ENCODE measurements at places on chromosomes 7 and 10. TPM values are rescaled to one million over a fixed set of nuclear protein-coding genes. Genes with fewer than 3 reads are reported as not detected.

DNA sequence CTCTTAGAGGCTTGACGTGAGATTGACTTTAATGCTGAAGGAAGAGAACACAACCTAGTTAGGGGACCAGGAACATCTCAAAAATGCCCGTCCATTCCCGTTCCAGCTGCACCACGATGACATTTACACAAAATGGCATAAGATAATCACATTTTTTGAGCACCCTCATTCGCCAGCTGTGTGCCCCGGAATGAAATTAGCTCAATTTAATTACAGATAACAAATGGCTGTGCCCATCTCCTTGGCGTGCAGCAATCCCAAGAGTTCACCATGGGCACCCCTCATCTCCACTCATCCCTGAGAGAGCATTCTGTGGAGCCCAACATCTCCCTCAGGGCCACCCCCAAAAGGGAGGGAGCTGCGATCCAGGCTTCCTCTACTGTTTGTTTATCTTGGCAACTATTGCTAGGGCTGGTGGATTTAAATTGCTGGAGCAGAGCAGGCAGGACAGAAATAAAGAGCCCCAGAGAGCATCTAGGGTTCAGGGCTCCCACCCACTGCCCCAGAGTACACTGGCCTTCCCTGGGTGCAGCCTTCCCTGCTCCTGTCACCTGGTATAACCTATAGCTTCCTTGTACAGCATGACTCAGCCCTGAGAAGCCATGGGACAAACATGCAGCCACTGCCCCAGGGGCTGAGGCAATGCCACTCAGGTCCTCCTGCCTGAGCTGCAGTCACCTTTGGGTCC, 263.5 kb downstream of the ZEB1 start:
- H3K4me1 ChIP-seq, result peaks cover 11% of the 10 kb centered on the region
- H3K27ac ChIP-seq, result no peak overlapping the region
- no peak overlapping the region for H3K4me3 ChIP-seq
- DNase-seq, result peak; percentile 11
- H3K27me3 ChIP-seq, result no peaks in the 10 kb centered on the region
- no peaks in the 10 kb centered on the region for H3K36me3 ChIP-seq

Gene AKR1C4
- total RNA-seq, result not detected

GRCh38 chr10:16280595-16280994, 156.2 kb upstream of the PTER start:
- no peaks in the 10 kb centered on the region for H3K4me1 ChIP-seq
- no peak overlapping the region for H3K4me3 ChIP-seq
- no peak for DNase-seq
- no peaks in the 10 kb centered on the region for H3K27me3 ChIP-seq
- no peaks in the 10 kb centered on the region for H3K36me3 ChIP-seq
- no peak overlapping the region for H3K27ac ChIP-seq

Gene TNPO3
- total RNA-seq, result 127 TPM

GRCh38 chr7:155538293-155538692, 8.1 kb downstream of the CNPY1 start:
- no peaks in the 10 kb centered on the region for H3K36me3 ChIP-seq
- peaks cover 36% of the 10 kb centered on the region for H3K27me3 ChIP-seq
- no peak overlapping the region for H3K27ac ChIP-seq

DNA sequence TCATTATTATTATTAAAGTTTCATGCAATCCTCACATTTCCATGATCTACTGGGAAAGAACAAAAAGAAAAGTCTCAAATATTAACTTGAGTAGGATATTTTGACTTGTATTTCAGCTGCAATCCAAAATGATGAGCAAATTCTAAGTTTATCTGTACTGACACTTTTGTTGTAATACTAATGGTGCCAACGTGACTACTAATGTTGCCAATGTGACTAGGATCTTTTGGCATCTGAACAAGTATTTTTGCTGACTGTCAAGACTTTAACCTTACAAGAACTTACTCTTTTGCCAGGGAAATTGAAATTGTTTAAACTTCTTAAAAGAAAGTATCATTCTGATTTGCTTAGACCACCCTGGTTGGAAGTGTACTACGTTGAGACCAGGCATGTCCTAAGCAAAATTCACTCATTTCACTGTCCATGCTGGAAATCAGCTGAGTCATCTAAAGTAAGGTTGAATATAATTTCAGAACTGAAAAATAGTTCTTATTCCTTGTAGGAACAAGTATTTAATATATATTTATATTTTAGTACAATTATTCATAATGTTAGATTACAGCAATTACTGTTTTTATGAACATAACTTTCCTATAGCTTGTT, 78.5 kb upstream of the LYZL1 start:
- no peak overlapping the region for H3K27ac ChIP-seq
- H3K4me3 ChIP-seq, result no peak overlapping the region
- H3K4me1 ChIP-seq, result peaks cover 2% of the 10 kb centered on the region
- H3K36me3 ChIP-seq, result 0 out of 2 replicates have a peak, but pooled peaks cover 8% of the 10 kb centered on the region
- H3K27me3 ChIP-seq, result no peaks in the 10 kb centered on the region

DNA sequence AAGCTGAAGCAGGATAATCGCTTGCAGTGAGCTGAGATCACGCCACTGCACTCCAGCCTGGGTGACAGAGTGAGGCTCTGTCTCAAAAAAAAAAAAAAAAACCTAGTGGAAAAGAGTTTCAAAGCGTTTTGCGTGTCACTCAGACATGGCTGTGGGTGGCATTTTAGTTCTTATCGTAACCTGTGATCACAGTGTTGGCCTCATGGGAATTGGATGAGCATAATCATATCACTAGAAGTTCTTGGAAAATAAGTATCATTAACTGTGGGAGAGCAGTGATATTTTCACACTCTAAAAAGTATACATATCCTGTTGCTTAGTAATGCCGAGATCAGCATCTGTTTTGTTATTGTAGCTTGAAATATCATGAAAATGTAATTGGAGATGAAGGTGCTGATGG, 92.6 kb downstream of the CREM start:
- H3K4me1 ChIP-seq, result no peaks in the 10 kb centered on the region
- no peak for DNase-seq
- H3K27me3 ChIP-seq, result no peaks in the 10 kb centered on the region
- H3K4me3 ChIP-seq, result no peak overlapping the region
- no peaks in the 10 kb centered on the region for H3K36me3 ChIP-seq

DNA sequence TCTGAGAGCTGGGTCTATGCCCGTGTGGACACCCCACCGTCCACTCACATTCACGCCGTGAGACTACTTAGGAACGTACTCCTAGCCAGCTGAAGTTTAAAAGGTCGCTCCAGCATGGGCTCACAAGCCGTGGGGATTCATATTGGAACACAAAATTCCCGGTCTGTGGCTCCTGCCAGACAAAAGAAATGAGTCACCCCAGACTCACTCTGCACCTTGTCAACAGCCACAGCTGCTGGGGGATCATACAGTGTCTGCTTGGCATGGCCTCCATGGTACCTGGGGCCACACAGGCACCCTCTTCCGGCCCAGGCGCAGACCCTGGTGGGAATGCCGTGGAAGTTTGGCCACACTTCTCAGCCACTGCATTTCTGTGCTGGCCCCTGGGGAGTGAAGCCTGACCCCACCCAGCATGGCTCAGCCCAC, 228.4 kb downstream of the DNAJB6 start:
- no peak overlapping the region for H3K27ac ChIP-seq
- no peak for DNase-seq
- no peaks in the 10 kb centered on the region for H3K27me3 ChIP-seq

Gene LIPF
- not detected for total RNA-seq

GRCh38 chr7:88089561-88089960, 130.3 kb downstream of the SRI start:
- no peaks in the 10 kb centered on the region for H3K27me3 ChIP-seq
- DNase-seq, result no peak
- H3K4me1 ChIP-seq, result no peaks in the 10 kb centered on the region
- no peak overlapping the region for H3K4me3 ChIP-seq

DNA sequence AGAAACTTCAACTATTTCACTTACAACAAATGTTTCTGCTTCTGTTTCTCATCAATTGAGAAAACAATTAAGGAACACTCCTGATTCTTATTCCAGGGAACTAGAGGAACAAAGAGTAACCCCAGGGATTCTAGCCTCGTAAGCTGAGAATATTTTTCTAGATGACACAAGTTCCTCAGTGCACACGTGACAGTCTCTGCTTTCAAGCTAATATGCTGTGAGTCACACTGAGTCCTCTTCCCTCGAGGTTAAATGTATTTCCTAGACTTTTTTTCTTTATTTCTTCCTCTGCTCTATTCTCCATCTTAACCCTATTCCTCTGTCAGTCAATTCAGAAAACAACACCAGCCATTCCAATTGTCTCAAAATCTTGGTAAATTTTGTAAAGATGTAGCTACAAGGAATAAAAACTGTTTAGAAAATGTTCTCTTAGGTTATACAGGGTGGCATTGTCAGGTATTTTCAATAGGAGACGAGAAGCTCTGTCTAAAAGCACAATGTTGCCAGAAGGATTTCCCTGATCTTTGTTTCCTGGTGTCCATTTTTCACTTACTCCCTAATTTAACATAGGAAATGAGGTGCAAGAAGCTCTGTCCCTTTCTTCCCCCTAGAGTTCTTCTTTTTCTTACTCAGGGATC, 5.8 kb upstream of the C1GALT1 start:
- H3K4me3 ChIP-seq, result no peak overlapping the region
- H3K4me1 ChIP-seq, result peaks cover 20% of the 10 kb centered on the region
- no peaks in the 10 kb centered on the region for H3K36me3 ChIP-seq
- H3K27me3 ChIP-seq, result no peaks in the 10 kb centered on the region

Measured in GM23338 (cell line).